Hematopoietic multipotent progenitor cell (in vitro differentiated cells): ENCODE measurements at places on chromosomes 5 and 9.

DNA sequence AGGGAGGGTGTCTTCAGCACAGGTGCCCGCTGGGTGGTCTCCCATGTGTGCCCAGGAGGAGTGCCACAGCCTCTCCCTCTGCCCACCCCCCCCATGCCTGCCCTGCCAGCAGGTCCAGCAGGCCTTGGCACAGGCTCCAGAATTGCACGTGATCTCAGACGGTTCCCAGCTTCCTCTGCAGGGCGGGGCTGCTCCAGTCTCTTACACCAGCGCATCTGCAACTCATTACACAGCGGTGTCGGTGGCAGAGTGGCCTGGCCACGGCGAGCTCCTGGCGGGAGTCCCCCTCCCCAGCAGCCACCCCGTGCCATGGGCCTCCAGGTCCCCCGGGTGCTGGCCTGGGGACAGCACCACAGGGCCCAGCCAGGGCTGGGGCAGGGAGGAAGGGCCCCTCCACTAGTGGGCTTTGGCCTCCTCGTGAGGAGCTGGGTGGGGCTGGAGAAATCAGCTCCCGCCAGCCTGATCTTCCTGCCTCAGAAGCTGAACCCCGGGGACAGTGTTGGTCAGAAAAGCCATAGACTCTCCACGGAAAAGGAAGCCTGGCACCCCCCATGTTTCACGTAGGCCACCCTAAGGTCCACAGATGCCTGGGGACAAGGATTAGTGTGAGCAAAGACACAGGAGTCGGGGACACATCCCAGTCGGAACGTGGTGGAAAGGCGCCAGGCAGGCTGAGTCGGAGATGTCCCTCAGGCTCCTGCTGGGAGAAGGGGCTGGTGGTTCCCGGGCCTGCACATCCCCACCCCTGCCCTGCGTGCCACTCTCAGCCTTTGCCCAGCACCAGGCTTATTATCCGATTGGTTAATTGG is 40.2 kb downstream of the RXRA start:
- peak; percentile 69 for DNase-seq

- DNase-seq: no peak
Measured at GRCh38 chr5:33105521-33105941, 335.2 kb upstream of the TARS1 start.

DNA sequence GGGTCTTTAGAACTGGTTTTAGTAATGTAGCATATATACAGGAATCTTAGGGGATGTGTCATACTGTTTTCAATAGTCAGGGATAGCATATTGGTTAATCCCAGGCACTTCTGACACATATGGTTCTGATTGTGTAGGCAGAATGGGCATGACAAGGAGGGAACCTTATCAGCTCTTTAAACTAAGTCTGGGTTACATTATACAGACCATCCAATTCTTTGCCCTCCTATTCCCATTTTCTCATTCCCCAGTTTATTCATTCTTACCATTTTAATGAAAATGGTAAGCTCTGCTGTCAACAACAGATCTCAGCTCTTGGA is 85.1 kb downstream of the NDUFAF2 start:
- no peak for DNase-seq

- no peak for DNase-seq
Measured at GRCh38 chr5:148972396-148972795, 90.5 kb downstream of the SH3TC2 start.

DNA sequence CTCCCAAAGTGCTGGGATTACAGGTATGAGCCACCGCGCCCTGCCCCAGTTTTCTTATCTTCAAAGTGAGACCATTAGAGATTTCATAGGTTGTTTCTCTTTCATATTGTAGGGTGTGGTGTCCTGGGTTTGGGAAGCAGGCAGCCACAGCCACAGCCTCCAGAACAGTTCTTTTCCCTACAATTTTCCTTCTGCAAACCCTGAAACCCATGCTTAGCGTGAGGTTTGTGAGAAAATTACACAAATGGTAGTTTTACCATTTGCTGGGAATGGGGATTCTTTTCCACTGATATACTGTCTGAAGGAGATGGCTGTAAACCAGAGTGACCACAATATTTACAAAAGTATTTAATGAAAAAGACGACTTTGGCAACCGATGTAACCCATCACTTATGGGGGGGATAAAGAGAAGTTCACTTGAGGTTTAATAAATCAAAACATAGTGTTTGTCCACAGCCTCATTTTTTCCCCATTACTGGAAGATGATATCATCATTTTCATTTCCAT is 26.7 kb upstream of the ECM2 start:
- DNase-seq: no peak

DNA sequence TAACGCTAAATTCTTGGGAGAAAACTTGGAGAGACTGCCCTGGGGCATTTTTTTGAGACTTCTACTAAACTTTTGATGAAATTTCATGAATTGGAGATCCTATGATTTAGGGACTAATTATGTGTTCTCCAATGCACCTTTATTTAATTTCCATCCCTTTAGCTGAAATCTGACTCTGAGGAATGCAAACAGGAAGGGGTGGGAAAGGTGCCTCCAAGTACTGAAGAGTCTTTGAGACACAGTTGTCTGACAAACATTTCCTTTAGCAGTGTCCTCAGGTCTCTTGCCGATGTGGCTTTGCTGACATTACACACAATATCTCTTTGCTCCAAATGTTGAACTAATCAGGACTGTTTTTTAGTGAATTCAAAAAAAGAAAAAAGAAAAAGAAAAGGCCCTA is 76.9 kb downstream of the LIX1 start:
- no peak for DNase-seq

DNA sequence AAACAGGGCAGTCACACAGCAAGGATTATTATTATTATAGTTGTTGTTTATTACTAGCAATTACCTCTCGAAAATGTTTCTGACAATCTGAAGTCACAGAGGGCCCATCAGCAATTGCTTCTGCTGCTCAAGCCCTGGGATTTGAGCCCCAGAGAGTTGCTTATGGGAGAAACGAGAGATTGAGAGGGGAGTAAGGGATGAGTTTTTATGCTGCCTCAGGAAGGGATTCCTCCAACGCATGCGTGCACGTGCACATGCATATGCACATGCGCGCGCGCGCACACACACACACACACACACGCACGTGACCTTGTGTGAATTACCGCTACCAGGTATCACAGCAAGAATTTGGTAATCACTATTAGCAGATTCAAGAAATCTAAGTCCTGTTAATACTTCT is 189.2 kb upstream of the TBC1D2 start:
- no peak for DNase-seq

DNA sequence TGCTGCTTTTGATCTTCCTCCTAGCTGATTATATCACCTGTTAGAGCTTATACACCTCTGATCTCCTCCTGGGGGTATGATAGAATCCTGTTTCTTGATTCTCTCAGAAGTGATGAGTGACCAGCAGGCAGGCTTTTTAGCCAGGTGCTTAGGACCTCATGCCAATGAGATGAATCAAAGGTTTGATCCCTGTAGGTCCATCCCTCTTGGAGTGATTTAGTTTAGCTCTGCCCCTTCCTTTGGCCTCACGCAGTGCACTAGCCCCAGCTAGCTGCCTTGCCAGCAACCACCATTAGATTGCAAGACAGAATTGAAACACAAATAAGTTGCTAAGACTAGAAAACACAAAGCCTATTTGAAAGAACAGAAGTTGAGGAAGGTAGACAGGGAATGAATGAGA is 84.4 kb downstream of the ZSWIM6 start:
- DNase-seq: no peak

DNA sequence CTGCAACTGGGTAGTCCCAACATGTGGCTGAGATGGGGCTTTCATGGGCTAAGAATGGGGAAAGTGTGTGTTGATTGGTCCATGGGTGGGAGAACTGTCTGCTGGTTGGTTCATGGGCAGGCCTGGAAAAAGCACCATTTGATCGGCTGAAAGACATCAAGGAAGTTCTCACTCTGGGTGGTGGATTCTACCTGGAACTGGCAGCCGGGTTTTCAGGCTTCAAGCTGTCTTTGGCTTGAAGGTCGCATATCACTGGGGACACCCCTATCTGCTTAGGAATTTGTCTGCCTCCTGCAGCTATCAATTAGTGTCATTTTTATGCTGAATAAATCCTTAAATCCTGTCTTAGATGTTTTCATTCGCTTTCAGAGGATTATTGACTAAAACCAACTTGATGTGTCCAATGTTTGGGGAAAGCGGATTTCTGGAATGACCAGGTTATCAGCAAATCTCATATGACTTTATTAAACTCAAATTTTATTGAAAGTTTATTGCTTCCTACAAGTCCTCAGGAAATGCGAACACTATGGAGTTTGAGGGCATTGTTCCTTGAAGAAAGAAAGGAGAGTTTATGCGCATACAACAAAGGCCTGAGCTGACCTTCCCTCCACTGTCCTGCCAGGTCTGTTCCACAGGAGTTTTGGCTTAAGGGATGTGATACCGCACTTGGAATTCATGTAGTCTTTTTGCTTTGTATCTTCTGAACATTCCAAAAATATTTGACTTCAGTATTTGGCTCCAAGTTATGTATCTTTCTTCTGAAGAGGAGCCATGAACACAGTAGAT is 451.1 kb downstream of the TUSC1 start:
- no peak for DNase-seq

DNA sequence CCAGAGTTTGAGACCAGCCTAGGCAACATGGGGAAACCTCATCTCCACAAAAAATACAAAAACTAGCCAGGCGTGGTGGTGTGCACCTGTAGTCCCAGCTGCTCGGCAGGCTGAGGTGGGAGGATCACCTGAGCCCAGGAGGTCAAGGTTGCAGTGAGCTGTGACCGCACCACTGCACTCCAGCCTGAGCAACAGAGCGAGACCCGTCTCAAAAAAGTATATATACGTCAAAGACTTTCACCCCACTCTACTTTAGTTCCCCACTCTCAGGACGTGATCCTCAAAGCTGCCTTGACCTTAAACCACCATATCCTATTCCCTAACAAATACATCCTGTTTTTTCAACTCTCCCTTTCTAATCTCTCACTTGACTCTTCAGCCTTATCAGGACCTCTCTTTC is 41.0 kb downstream of the PCDHGC5 start:
- no peak for DNase-seq

DNA sequence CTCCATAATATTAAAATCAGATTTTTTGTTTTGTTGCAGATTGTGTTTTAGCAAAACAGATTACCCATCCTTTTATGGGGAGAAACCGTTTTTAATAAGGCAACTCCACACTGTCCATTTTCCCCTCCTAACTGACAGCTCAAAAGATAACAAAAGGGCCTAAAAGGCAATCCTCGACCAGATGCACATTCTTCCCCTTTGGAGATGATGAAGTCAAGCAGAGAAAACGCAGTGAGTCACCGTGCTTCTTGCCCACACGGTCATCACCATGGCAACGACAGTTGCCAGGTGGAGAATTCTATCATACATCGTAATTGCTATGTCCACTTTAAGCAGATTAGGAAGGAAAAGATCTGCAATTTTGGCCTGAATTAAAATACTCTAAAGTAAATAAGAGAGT is 96.4 kb downstream of the DIRAS2 start:
- DNase-seq: no peak

DNA sequence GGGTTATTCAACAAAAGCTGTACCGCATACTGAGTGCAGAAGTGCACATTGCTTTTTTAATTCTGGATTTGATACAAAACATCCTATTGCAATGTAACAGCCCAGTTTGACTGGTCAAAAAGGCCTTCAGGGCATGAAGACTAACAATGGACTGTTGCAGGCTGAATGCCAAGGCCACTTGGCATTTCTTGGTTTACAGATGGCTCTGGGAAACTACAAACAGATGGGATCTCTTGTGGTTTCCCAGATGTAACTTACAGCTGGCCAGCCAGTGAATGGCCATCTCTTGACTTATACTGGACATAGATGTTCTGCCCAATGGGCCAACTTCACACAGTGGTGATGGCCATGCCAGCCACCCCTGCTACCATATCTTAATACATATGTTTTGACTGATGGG is 36.8 kb downstream of the UGT3A2 start:
- no peak for DNase-seq

- no peak for DNase-seq
Measured at GRCh38 chr5:167503926-167504720, 787.3 kb upstream of the WWC1 start.

DNA sequence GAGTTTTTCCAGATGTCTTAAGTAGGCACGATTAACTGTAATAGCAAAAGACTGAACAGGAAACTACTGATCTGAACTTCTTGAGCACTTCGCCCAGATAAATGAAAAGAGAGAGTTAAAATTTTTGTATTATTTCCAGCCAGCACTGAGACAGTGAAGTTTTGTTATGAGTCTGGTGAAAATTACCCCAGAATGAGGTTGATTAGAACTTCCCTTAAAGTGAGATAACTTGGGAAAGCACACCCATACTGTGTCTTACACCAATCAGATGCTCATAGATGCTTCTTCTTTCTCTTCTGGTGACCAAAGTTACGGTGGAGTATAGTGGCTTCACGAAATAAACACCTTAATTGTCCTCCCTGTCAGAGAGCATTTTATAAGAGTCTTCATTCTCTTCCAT is 131.8 kb upstream of the SLC12A2 start:
- no peak for DNase-seq

DNA sequence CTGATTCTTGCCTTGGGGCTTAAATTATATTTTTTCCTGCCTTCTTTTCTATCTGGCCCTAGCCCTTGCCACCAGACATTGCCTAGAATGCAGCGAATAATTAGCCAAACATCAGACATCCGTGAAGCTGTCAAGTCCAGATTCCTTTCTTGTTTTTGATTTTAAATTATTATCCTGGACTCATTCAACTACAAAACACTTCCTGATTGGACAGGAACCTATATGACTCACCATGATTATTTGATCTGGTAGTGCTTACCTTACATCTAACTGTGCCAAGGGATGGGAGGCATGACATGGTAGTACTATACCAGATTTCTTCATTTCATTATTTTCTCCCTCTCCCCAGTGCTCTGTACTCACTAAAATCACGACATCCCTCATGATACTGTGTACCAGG is 829.6 kb downstream of the TLR4 start:
- no peak for DNase-seq

- no peak for DNase-seq
Measured at GRCh38 chr5:135451581-135452320, 400 bp downstream of the TIFAB start.

DNA sequence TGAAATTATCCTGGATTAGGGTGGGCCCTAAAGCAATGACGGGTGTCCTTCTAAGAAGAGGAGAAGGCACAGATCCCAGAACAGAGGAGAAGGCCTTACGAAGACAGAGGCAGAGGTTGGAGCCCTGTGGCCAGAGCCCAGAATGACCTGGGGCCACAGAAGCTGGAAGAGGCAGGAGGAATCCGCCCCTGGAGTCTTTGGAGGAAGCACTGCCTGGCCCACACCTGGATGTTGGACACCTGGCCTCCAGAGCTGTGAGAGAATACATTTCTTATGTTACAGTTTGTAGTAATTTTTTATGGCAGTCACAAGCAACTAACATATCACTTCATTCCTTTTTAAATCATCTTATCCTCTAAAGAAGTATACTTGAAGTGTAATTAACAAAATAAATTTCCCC is 8.5 kb downstream of the MRPL36 start:
- no peak for DNase-seq

GRCh38 chr5:1799110-1799601 is 481 bp downstream of the MRPL36 start:
- no peak for DNase-seq

GRCh38 chr5:67095346-67096171 is 101.0 kb downstream of the CD180 start:
- DNase-seq: peak; percentile 41

- no peak for DNase-seq
Measured at GRCh38 chr5:143052967-143053682, 282.9 kb downstream of the ARHGAP26 start.
